ENCODE measurements at places on chromosomes 6 and 20. TPM values are rescaled to one million over a fixed set of nuclear protein-coding genes. Genes with fewer than 3 reads are reported as not detected.

OR2B2 gene
- not detected for total RNA-seq

MUC22 gene
- total RNA-seq = not detected

DNA sequence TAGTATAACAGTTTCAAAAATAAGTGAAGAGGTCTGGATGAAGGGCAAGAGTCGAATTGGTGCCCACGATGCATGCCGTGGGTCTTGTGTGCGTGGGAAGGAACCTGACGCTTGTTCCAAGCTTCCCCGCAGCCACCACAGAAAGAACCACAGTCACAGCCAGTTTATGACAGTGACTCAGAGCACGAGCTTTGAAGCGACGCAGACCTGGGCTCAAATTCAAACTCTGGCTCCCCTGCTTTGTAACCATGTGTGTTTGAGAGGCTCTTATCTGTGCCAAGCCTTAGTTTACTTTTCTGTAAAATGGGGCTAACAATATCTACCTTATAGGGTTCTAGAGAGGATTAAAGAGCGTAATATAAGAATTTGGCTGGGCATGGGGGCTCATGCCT, 65.5 kb downstream of the SYNJ2 start:
- peak; percentile 78 for DNase-seq

PPP1R10 gene
- total RNA-seq = 83.8 TPM

ULBP3 gene
- 0.75 TPM for total RNA-seq

GRCh38 chr6:128339635-128340450, 180.6 kb downstream of the PTPRK start:
- no peak for DNase-seq

DNA sequence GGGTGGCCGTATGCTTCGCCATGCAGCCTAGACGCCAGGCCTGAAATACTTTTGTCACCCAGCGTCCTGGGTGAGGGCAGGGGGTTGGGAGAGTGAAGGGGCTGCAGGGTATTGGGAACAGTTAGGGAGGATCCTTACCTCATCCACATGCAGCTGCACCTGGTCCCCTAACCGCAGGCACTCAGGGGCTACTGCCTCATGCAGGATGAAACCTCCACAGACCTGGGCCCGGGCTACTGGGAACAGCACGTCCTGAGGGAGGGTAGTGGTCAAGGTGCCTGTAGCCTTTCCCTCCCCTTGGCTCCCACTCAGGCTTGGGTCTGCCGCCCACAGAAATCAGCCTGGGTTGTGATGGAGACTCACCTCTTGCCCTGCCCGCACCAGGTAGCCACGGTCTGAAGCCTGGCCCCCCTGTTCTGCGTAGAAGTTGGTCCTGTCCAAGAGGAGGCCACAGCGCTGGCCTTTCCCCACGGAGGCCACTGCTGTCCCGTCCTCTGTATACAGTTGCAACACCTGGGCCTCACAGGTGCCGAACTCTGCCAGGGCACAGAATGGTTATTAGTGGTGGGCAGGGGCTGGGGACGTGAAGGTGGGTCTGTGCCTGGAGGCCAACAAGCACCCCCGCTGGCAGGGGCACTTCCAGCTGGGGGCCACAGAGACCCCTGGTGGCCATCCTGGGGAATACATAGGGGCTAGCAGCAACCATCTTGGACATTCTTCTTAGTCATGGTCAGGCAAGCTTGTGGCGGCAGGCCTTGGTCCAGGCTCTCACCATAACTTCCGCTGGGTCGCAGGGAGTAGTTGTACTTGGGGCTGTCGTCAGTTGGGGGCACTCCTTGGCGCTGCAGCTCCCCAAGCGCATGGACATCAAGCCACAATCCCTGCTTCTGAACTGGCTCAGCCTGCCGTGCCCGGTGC, 8.6 kb downstream of the AARS2 start:
- DNase-seq = peak; percentile 75

TSPO2 gene
- total RNA-seq = not detected

- no peak for DNase-seq
Observed at GRCh38 chr20:37523012-37523391, 2.0 kb downstream of the NNAT start.

DNA sequence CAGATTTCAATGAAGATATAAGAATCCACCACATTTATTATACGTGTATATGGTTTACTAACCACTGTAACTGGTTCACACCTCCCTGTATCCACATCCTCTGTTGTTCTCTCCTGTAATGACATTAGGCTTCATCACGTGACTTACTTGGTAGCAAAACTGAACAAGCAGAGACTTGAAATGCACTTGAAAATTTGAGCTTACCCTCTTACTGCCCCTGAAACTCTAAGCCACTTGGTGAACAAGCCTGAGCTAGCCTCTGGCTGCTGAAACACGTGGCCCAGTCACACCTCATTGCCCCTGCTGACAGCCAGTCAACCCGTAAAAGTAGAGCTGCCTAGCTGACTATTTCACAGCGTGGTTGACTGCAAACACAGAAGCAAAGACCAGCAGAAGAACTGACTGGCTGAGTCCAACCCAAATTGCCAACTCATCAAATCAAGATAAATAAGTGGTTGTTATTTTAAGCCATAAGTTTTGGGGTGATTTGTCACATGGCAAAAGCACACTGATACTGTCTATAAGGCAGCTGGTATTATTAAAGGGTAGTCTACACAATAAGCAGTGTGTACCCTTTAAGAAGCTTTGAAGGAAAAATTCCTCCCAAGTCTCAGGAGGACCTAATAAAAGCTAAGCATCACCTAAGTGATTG, 109.0 kb downstream of the RALGAPA2 start:
- DNase-seq = no peak

- no peak for DNase-seq
Observed at GRCh38 chr6:26475823-26476729, 18.3 kb downstream of the BTN2A1 start.

TUBB2B gene
- 5.6 TPM for total RNA-seq

- peak; percentile 58 for DNase-seq
Observed at GRCh38 chr6:52362443-52363227, 684 bp downstream of the PAQR8 start.

GRCh38 chr6:72716916-72717315, 95.1 kb downstream of the KCNQ5 start:
- DNase-seq = no peak

DNA sequence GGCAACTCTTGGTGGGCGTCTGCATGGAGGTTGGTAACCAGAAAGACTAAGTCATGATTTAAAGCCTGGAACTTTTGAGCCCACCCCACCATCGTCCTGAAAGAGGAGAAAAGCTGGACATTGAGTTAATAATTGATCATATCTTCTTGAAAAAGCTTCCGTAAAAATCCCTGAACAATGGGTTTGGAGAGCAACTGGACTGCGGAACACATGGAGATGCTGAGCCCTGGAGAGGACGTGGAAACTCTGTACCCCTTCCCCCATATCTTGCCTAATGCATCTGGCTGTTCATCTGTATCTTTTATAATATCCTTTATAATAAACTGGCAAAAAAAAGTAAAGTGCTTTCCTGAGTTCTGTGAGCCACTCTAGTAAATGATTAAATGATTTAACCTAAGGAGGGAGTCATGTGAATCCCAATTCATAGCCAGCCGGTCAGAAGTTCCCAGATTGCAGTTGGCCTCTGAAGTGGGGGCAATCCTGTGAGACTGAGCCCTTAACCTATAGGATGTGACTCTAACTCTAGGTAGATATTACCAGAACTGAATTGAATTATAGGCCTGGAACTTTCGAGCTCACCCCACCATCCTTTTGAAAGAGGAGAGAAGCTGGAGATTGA, 26.5 kb upstream of the LGSN start:
- DNase-seq = no peak

GRCh38 chr20:34980543-34981233, 25.0 kb downstream of the MYH7B start:
- DNase-seq = peak; percentile 34

- no peak for DNase-seq
Observed at GRCh38 chr6:131073577-131073976, 10.5 kb upstream of the EPB41L2 start.

DNA sequence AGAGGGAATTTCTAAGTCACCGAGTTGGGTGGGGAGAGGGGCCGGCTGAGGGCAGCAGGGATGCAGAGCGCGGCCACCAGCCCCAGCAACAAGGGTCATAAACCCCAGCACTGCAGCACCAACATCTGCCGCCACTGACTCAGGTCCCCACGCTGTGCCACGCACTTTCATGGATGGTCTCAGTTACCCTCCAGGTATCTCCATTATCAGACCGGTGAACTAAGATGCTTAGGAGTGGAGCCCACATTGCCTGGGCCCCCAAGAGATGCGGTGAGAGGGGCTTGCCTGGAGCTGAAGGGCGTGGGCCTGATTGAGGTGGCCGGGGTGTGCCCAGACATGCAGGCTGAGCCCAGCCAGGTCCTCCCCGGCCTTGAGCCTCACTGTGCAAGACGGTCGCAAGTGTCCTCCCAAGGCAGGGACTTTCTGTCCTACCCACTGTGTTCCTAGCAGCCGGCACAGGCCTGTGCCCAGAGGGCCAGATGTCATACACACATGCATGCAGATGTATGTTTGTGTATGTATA, 19.3 kb downstream of the RBM38 start:
- DNase-seq = no peak

OOEP gene
- total RNA-seq = 0.39 TPM

RAMACL gene
- total RNA-seq = 2.4 TPM

ITPA gene
- 25.9 TPM for total RNA-seq

SMOC2 gene
- total RNA-seq = 203 TPM

GRCh38 chr6:144012534-144012933, 4.5 kb upstream of the PLAGL1 start:
- DNase-seq = no peak

TCP11 gene
- 0.36 TPM for total RNA-seq

GRCh38 chr20:34642009-34642408, 34.9 kb downstream of the PIGU start:
- no peak for DNase-seq

DNA sequence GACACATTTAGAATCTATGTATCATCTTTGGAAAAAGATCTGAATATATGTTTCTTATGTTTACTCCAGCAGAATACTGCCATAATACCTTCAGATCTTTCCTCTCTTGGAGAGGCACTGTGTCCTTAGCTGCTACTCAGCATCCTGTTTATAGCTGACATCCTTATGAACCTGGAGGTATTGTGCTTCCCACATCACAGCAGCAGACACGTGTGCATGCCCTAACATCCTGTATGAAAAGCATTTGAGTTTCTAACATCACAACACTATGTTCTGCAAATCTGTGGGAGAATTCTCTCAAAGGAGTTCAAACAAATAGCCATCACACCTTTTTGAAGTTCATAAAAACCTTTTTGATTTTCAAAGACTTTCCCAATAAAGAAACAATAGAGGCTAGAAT, 216.0 kb downstream of the GJA1 start:
- no peak for DNase-seq

GRCh38 chr6:88359530-88360202, 193.5 kb upstream of the CNR1 start:
- DNase-seq = no peak

- DNase-seq = peak; percentile 81
Observed at GRCh38 chr6:89997456-89998445, 103.5 kb downstream of the GJA10 start.

- no peak for DNase-seq
Observed at GRCh38 chr6:158680015-158680414, 30.2 kb downstream of the SYTL3 start.
